Activated naive CD4-positive, alpha-beta T cell treated with anti-CD3 and anti-CD28 coated beads for 36 hours (primary cell): ENCODE measurements at places on chromosomes 13 and 19.

GRCh38 chr19:2962018-2962670 is 15.2 kb upstream of the TLE6 start:
- no peaks in the 10 kb centered on the region for H3K27me3 ChIP-seq
- peak; percentile 58 for DNase-seq
- no peaks in the 10 kb centered on the region for H3K36me3 ChIP-seq
- peaks cover 3% of the 10 kb centered on the region for H3K4me1 ChIP-seq

DNA sequence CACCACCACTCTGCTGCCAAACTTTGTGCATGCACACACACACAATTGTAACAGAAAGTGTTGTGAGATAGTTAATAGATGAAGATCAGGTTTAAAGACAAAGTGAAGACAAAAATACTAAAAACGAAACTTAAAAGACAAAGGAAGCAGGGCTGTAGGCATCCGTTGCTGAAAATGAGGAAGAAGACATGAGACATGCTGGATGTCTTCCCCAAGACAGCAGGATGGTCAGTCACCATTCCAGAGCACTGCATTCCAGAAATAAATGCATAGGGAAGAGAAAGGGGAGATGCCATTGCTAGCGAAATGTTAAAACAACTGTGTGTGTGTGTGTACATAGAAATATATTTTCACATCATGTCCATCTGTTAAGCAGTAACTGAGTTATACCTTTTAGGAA is 520.1 kb downstream of the SUCLA2 start:
- no peaks in the 10 kb centered on the region for H3K36me3 ChIP-seq
- H3K27ac ChIP-seq, result no peak overlapping the region
- H3K27me3 ChIP-seq, result peaks cover 2% of the 10 kb centered on the region
- no peak for DNase-seq
- H3K4me1 ChIP-seq, result no peaks in the 10 kb centered on the region
- H3K4me3 ChIP-seq, result no peak overlapping the region

DNA sequence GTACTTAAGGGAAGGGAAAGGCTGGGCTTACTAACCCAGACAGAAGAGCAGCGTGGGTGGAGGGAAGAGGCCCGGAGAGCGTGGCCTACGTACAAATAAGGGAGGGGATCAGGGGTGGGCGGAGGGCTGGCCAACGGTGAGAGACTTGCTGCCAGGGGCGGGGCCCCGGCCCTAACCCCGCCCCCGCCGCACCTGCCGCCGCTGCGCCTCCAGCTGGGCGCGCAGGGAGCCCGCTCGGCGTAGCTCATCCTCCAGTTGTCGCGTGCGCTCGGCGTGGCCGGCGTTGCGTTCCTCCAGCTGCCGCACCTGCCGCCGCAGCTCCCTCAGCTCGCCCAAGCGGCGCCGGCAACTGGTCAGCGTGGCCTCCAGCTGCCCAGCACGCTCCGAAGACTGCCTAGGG is 5.7 kb downstream of the HOOK2 start:
- peaks cover 7% of the 10 kb centered on the region for H3K4me1 ChIP-seq
- peak overlapping the region; percentile 10 for H3K4me3 ChIP-seq
- no peaks in the 10 kb centered on the region for H3K27me3 ChIP-seq
- no peak overlapping the region for H3K27ac ChIP-seq
- H3K36me3 ChIP-seq, result no peaks in the 10 kb centered on the region

GRCh38 chr13:40776232-40776631 is 5.2 kb upstream of the MRPS31 start:
- peak; percentile 69 for DNase-seq
- no peaks in the 10 kb centered on the region for H3K36me3 ChIP-seq
- H3K4me3 ChIP-seq, result no peak overlapping the region
- H3K27ac ChIP-seq, result peak overlapping the region; percentile 99
- no peaks in the 10 kb centered on the region for H3K27me3 ChIP-seq

GRCh38 chr13:85277748-85278147 is 521.5 kb downstream of the SLITRK6 start:
- DNase-seq, result no peak
- H3K36me3 ChIP-seq, result no peaks in the 10 kb centered on the region
- no peaks in the 10 kb centered on the region for H3K27me3 ChIP-seq

- peaks cover 23% of the 10 kb centered on the region for H3K4me1 ChIP-seq
- no peak overlapping the region for H3K4me3 ChIP-seq
- H3K36me3 ChIP-seq, result peaks cover 25% of the 10 kb centered on the region
- no peaks in the 10 kb centered on the region for H3K27me3 ChIP-seq
These were observed 8.1 kb downstream of the MRPL4 start for GRCh38 chr19:10260141-10260584.

DNA sequence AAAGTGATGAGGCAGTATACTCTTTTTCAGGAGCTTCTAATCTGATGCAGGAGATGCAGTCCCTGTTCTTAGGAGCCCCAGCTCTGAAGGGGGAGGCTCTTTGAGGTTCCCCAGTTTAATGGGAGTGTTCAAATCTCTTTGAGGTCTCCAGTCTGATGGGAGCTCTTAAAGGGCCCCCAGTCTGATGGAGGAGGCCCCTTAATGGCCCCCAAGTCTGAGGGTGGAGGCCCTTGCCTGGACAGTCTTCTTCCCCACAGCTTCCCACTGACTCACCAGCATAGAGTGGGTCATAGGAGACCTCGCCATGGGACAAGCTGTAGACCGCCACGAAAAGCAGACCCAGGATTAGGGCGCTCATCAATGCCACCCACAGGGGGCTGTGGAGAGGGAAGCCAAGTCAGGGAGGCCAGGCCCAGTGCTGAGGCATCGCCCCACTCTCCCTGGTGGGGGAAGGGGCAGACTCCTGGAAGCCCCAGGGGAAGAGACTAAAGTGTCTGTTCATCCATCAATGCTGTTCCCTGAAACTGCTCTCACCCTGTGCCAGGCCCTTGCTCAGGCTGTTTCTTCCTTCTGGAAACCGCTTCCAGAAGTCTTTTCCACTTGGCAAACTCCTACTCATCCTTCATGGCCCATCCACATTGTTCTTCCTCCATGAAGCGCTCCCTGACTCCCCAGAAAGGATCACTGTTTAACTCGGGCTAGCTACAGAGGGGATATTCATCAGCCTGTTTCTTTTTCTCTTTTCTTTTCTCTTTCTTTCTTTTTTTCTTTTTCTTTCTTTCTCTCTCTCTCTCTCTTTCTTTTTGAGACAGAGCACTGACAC is 2.1 kb downstream of the TM6SF2 start:
- DNase-seq, result no peak
- no peak overlapping the region for H3K27ac ChIP-seq
- peaks cover 20% of the 10 kb centered on the region for H3K27me3 ChIP-seq

- no peak overlapping the region for H3K27ac ChIP-seq
- peaks cover 17% of the 10 kb centered on the region for H3K4me1 ChIP-seq
- no peak for DNase-seq
These were observed 64.9 kb downstream of the GADD45B start for GRCh38 chr19:2540646-2541454.

DNA sequence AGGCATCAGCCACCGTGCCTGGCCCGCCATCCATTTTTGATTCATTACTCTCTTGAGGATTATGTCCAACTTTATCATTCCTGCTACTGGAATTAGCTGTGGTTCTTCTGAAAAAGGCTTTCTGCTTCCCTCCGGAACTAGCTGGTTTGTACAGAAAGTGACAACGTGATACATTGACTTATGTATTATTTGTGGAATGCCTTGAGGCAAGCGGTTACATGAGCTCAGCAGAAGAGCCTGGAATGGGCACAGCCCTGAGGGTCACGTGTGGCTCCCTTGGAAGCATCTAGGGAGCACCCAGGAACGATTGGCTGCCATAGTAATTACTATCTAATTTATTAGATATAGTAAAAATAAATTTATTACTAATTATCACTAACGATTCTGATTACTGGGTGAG is 14.4 kb upstream of the RETN start:
- no peaks in the 10 kb centered on the region for H3K27me3 ChIP-seq
- H3K36me3 ChIP-seq, result no peaks in the 10 kb centered on the region
- no peak for DNase-seq
- no peak overlapping the region for H3K27ac ChIP-seq
- peaks cover 31% of the 10 kb centered on the region for H3K4me1 ChIP-seq
- H3K4me3 ChIP-seq, result no peak overlapping the region

GRCh38 chr13:78401873-78402707 is 201.3 kb downstream of the POU4F1 start:
- no peak overlapping the region for H3K4me3 ChIP-seq
- DNase-seq, result no peak
- peaks cover 7% of the 10 kb centered on the region for H3K27me3 ChIP-seq
- H3K27ac ChIP-seq, result no peak overlapping the region
- no peaks in the 10 kb centered on the region for H3K4me1 ChIP-seq

DNA sequence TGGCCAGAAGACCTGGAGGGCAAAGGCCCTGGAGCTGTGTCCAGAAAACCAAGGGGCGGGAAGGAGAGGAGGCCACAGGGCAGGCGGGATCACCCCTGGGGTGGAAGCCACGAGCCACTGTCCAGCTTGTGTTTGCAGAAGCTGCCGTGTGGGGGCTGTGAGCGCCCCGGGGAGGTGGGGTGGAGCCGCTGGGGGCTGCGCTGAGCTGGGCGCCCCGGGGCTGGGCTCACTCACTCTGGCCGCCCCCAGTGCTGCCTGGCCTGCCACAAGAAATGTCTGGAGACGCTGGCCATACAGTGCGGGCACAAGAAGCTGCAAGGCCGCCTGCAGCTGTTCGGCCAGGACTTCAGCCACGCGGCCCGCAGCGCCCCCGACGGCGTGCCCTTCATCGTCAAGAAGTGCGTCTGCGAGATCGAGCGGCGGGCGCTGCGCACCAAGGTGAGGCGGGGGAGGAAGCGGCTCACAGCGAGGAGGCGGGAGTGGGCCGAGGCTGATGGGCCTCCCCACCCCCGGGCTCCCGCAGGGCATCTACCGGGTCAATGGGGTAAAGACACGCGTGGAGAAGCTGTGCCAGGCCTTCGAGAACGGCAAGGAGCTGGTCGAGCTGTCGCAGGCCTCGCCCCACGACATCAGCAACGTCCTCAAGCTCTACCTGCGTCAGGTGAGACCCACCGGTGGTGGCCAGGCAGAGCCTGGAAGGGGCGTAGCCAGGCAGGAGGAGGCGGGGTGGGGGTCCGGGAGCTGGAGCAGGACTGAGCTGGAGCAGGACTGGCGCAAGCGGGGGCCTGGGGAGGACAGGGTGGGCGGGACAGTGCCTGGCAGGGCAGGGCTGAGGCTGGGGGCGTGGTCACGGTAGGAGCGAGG is 13.6 kb downstream of the POLR2E start:
- H3K36me3 ChIP-seq, result peaks cover 54% of the 10 kb centered on the region
- no peak overlapping the region for H3K27ac ChIP-seq
- DNase-seq, result no peak
- H3K27me3 ChIP-seq, result no peaks in the 10 kb centered on the region
- H3K4me1 ChIP-seq, result peaks cover 57% of the 10 kb centered on the region
- H3K4me3 ChIP-seq, result no peak overlapping the region

GRCh38 chr13:51605698-51606097 is 21.4 kb downstream of the WDFY2 start:
- H3K36me3 ChIP-seq, result peaks cover 5% of the 10 kb centered on the region
- peaks cover 6% of the 10 kb centered on the region for H3K4me1 ChIP-seq
- H3K27ac ChIP-seq, result no peak overlapping the region
- no peaks in the 10 kb centered on the region for H3K27me3 ChIP-seq

DNA sequence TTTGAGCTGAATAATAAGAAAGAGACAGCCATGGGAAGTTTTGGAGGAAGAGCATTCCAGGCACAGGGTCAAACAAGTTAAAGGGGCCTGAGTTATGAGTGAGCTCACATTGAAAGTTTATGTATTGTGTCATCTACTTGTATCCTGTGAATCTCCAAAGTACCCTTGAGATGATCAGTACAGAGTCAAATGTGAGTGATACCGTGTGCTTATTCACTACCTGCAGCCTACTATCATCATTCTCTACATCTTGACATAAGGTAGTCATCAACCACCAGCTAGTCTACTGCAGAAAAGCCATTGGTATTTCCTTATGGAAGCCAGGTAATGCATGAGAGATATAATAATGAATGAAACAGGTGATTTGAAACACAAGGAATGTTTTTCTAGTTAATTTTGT is 3.0 kb upstream of the KCTD12 start:
- H3K4me3 ChIP-seq, result no peak overlapping the region
- peaks cover 18% of the 10 kb centered on the region for H3K4me1 ChIP-seq
- peaks cover 7% of the 10 kb centered on the region for H3K27me3 ChIP-seq

DNA sequence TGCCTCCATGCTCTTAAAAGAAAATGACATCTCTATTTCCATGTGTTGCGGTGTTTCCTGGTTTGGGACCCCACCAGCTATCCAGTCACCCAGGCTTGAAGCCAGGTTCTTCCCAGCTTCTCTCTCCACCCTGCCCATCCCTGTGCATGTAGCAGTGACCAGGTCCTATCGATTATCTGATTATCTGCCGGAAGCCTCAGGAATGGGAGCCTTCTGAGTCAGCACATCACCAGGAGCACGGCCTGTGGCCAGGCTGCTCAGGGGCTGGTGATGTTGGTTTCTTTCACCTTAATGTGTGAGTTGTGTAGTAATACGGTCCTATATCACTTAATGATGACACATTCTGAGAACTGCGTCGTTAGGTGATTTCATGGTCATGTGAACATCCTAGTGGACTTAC is 33.7 kb downstream of the PPP1R37 start:
- peaks cover 12% of the 10 kb centered on the region for H3K4me1 ChIP-seq
- H3K27me3 ChIP-seq, result no peaks in the 10 kb centered on the region
- H3K27ac ChIP-seq, result no peak overlapping the region
- H3K4me3 ChIP-seq, result no peak overlapping the region
- no peaks in the 10 kb centered on the region for H3K36me3 ChIP-seq
